Gastroesophageal sphincter (tissue), 4 donors: ENCODE measurements at places on chromosomes 6 and 20. TPM values are rescaled to one million over a fixed set of nuclear protein-coding genes. Genes with fewer than 3 reads are reported as not detected.
A peak's percentile ranks its signal among the peaks of the same experiment; 100 is the strongest.

- ATAC-seq = no peak
Observed at GRCh38 chr6:31035862-31036497, 25.7 kb downstream of the MUC22 start.

DNA sequence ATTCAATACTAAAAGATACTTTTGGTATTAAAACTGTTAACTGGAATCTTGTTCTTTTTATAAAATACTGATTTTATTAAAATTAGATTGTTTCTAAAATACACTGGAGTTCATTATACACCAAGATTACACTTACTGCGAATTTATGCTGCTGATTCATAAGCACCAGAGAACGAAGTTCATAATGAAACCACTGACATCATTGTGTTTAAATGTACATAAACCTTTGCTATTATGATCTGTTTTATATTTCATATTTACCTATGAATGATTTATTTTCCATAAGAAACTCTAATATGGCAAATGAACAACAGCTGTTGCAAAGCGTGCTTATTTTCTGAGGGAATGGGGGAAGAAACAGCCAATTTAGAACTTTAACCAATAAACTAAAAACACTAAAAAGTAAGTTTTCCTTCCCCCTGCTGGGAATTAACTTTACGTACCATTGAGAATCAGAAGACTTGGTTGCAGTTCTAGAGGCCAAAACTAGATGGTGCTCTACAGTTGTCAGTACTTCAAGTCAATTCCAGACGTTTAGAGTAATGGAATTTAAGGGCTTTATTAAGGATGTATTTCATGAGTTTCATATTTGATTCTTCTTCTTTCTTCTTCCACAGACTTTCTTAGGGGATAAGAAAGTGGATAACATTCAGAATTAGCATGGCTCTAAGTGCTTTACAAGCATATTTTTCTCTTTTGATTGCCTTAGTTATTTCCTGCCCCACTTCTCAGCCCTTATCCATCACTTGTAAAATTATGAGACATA lies 30.8 kb upstream of the COL19A1 start:
- no peak for ATAC-seq

GRCh38 chr6:150176659-150177058 lies 33.8 kb downstream of the PPP1R14C start:
- no peak for ATAC-seq

DNA sequence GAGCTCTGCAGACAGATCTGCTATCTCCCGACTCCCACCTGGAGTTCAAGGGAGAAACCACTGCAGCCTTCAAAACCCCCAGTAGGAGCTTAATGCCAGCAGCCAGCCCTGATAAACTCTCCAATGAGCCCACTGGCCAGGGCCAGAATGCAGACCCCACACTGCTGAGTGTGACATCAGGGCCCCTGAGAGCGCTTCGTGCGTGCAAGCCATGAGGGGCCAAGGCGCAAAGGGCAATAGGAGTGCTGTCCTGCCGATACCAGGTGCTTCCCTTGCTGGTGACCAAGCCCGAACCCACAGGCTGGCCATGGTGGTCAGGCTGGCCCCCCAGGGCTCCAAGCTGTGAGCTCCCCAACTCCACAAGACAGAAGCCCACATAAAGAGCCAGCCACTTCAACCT lies 33.2 kb upstream of the CST7 start:
- ATAC-seq = no peak

- no peak for ATAC-seq
Observed at GRCh38 chr6:25061289-25061936, 125.7 kb upstream of the RIPOR2 start.

GRCh38 chr6:108902382-108902792 lies 54.2 kb downstream of the ARMC2 start:
- ATAC-seq = no peak

- no peak for ATAC-seq
Observed at GRCh38 chr6:144657691-144658090, 372.6 kb downstream of the UTRN start.

- no peak for ATAC-seq
Observed at GRCh38 chr6:64170316-64170715, 534.7 kb downstream of the PHF3 start.

DNA sequence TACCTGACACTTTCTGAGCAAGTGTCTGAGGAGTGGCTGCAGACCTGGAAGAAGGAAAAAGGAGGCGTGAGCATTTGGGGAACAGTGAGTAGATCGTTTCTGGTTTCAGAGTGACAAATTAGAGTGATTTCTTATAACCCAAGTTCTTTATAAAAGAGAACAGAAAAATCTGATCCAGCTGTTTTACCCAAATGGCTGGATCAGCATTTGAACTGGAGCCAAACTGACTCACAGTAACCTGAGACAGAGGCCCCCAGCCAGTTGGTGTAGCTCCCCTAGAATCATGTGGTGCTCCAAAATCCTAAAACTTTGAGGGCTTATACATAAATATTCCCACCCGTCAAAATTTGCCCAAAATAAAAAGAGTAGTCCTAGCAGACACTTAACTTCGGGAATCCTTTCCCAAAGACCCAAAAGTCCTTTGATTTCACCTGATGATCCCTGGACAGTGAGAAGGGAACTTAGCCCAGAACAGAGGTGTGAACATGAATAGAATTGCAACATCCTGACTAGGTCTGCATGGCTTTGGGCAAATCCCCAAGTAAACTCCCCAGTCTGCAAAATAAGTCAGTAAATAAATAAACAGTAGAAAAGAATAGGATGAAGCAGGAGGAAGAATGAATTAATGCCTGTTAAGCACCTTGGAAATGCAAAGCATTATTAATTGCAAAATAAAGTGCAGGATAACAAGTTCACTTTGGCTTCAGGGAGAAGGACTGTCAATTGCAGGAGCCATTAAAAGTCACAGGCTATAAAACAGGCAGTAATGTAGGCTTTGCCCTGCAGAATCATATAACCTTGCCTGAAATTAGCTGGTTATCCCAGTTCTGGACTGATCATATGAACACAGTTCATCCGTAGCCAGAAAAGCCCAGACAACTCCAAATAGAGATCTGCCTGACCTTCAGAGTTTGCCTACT lies 262.0 kb upstream of the JARID2 start:
- no peak for ATAC-seq

DNA sequence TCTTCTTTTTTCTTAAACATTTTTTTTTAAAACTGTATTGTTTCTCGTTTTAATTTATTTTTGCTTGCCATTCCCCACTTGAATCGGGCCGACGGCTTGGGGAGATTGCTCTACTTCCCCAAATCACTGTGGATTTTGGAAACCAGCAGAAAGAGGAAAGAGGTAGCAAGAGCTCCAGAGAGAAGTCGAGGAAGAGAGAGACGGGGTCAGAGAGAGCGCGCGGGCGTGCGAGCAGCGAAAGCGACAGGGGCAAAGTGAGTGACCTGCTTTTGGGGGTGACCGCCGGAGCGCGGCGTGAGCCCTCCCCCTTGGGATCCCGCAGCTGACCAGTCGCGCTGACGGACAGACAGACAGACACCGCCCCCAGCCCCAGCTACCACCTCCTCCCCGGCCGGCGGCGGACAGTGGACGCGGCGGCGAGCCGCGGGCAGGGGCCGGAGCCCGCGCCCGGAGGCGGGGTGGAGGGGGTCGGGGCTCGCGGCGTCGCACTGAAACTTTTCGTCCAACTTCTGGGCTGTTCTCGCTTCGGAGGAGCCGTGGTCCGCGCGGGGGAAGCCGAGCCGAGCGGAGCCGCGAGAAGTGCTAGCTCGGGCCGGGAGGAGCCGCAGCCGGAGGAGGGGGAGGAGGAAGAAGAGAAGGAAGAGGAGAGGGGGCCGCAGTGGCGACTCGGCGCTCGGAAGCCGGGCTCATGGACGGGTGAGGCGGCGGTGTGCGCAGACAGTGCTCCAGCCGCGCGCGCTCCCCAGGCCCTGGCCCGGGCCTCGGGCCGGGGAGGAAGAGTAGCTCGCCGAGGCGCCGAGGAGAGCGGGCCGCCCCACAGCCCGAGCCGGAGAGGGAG lies 580 bp downstream of the VEGFA start:
- peak; percentile 16 for ATAC-seq

DNA sequence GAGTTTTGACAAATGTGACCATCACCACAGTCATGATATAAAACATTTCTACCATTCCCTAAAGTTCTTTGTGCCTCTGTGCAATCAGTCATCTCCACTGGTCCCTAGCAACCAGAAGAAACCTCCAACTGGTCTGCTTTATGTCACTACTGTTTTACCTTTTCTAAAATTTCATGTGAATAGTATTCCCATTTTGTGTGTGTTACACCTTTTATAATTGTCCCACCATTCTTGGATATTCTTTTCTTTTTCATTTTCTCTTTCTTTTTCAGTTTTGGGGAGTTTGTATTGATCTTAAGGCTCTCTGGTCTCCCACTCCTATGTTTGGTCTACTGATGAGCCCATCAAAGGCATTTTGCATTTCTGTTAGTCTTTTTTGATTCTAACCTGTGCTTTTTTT lies 95.4 kb downstream of the NCOA3 start:
- ATAC-seq = no peak

- no peak for ATAC-seq
Observed at GRCh38 chr6:4364172-4364571, 228.8 kb upstream of the ECI2 start.

- ATAC-seq = no peak
Observed at GRCh38 chr6:79137671-79138070, 59.6 kb upstream of the PHIP start.

DNA sequence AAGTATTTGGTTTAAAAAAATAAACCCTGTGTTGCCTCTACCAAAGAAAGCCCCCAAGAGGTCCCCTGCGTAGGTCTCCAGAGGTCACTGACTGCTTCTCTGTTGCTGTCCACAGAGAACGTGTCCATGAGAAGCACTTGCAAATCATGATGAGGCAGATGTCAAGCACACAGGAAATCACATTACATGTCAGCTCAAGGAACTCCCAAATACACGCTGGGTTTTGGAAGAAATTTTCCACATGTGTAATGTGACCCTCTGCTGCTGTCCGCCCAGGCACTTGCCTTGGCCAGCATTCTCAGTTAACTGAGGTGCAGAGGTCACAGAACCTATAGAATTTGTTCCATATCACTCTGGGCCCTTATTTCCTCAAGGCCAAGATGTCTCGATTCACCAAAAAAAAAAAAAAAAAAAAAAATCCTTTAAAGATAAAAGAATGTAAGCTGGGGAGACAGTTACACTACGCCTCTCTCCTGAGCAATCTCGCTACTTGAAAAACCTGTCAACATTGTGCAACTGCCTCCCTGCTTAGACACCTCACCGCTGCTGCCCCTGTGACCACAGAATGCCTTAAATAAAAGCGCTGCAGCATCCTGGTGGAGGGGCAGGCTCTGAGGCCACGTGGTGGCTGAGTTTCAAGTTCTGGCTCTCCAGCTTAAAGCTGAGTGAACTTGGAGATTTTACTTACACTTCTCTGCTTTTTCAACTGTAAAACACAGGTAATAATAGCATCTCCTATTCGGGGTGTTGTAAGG lies 42.3 kb downstream of the SLC22A23 start:
- ATAC-seq = no peak

DNA sequence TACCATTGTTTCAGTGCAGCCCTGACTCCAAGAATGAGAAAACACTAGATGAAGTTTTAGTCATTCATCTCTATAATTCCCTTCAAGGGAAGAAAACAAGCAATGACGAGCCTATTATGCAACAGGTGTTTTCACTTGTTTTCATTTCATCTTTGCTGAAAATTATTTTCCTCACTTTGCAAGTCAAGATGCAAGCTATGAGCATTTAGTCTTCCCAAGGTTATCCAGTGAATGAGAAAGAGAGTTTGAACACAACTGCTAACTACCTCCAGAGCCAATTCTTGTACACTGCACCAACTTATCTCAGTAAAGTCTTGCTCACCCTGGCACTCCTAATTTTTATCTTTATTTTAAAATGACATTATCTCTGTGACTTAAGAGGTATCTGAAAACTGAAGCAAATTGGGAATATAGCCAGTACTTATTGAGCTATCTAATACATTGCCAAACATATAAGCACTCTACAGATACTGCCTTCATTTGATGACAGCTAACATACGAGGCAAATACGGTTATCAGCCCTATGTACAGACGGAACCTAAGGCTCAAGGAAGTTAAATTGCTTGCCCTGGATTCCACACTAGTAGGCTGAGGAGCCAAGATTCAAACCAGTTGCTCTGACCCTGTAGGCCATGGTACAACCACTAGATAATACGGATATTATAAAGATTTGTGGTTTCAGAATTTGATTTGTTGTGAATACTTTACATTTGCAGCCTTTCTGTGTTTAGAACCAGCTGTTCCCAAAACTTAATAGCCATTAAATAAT lies 36.8 kb downstream of the MOXD1 start:
- ATAC-seq = no peak

- peak; percentile 17 for ATAC-seq
Observed at GRCh38 chr6:113432521-113433334, 424.4 kb upstream of the MARCKS start.

GRCh38 chr6:147740326-147740725 lies 231.8 kb downstream of the SAMD5 start:
- ATAC-seq = no peak

DNA sequence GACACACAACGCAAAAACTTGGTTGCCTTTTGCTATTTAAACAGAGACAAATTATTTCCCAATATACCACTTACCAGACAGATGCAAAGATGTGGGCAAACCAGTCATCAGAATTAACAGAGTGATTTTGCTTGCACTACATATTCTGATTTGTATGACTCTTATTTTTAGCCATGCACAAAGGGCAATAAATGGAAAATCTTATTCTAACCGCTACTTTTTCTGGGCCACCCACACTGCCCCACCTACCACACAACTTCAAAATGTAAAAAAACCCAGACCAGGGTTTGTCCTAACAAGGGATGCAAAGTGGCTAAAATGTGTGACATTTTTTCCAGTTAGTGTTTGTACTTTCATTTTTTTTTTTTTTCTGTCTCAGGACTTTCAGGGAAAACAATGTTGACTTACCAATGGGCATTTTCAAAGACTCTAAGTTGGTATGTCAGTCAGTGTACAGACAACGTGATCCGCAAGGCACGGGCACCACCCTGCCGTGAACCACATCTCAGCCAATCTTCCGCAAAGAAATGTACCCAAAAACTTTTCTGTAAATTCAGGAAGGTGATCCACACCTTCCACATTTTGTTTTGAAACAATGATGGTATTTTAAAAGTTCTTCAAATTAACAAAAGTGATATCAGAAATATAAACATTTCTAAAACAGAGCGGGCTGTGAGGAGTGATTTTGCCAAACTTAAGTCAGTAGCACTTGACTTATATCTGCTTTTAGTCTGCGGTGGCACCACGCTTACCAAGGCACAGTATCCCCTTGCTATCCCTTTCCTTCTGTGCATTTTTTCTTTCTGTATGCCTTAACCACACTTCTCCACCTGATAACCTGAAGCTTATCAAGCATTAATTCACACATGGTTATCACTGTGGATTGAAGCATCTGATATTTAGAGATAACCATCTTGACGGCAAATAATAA lies 185.6 kb downstream of the GJA10 start:
- ATAC-seq = no peak

- no peak for ATAC-seq
Observed at GRCh38 chr6:136521427-136521826, 28.8 kb downstream of the MAP7 start.

- ATAC-seq = no peak
Observed at GRCh38 chr20:3692706-3693294, 11.0 kb upstream of the ADAM33 start.

LSM14B gene
- total RNA-seq = 38.2 TPM

POU5F1 gene
- total RNA-seq = not detected

MLN gene
- not detected for total RNA-seq

SLC16A10 gene
- 0.32 TPM for total RNA-seq

OGFR gene
- 61.0 TPM for total RNA-seq

CASS4 gene
- 1.2 TPM for total RNA-seq

TFAP2A gene
- total RNA-seq = not detected

PGC gene
- total RNA-seq = not detected

NINL gene
- 7.5 TPM for total RNA-seq
